ENCODE measurements at places on chromosomes 7 and 10. TPM values are rescaled to one million over a fixed set of nuclear protein-coding genes. Genes with fewer than 3 reads are reported as not detected.

CFAP69 gene
- 2.7 TPM for total RNA-seq

OR9A2 gene
- not detected for total RNA-seq

PIK3CG gene
- 4.4 TPM for total RNA-seq

GCK gene
- total RNA-seq, result 1.7 TPM

LIPJ gene
- not detected for total RNA-seq

ST8SIA6 gene
- total RNA-seq, result 1.2 TPM

MUC3A gene
- total RNA-seq, result 0.49 TPM

SLC13A1 gene
- not detected for total RNA-seq

NSUN6 gene
- total RNA-seq, result 11.5 TPM

SGCE gene
- 84.0 TPM for total RNA-seq

ATOH7 gene
- total RNA-seq, result not detected
